ENCODE measurements at places on chromosomes 1 and 21.

GRCh38 chr1:202591515-202591914 is 118.7 kb downstream of the SYT2 start:
- no peaks in the 10 kb centered on the region for H3K36me3 ChIP-seq
- H3K27ac ChIP-seq = no peak overlapping the region
- H3K4me3 ChIP-seq = no peak overlapping the region

- H3K27me3 ChIP-seq = no peaks in the 10 kb centered on the region
- DNase-seq = no peak
- no peaks in the 10 kb centered on the region for H3K36me3 ChIP-seq
- H3K27ac ChIP-seq = no peak overlapping the region
Measured at GRCh38 chr1:87791931-87792740, 463.5 kb downstream of the LMO4 start.

GRCh38 chr1:51636764-51637522 is 20.1 kb downstream of the OSBPL9 start:
- H3K4me3 ChIP-seq = no peak overlapping the region
- no peak overlapping the region for H3K27ac ChIP-seq
- no peak for DNase-seq

DNA sequence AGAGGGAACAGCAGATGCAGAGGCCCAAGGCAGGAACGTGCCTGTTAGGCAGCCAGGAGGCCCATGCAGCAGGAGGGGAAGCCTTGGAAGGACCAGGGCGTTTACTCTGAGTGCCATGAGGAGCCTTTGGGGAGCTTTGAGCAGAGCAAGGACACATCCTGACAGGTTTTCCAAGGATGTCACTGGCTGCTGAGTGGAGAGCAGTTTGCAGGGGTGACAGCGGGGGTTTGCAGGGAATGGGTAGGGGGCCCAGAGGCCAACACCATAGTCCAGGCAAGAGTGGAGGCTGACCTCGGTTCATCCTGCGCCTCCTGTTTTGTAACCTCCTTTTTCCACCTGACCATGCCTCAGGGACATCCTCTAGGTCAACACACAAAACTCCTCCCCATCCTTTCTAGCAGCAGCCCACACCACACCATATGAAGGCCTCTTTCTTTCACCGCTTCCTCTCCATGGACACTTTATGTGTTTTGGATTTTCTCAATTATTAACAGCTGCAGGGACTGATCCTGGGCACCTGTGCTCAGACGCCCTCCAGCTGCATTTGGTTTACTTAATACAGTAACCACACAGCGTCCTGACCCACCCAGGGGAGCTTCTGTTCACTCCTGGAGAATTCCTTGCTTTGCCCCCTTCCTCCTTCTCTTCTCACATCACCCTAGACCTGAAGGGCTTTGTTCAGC is 528.5 kb downstream of the MATN1 start:
- H3K27me3 ChIP-seq = peaks cover 22% of the 10 kb centered on the region

DNA sequence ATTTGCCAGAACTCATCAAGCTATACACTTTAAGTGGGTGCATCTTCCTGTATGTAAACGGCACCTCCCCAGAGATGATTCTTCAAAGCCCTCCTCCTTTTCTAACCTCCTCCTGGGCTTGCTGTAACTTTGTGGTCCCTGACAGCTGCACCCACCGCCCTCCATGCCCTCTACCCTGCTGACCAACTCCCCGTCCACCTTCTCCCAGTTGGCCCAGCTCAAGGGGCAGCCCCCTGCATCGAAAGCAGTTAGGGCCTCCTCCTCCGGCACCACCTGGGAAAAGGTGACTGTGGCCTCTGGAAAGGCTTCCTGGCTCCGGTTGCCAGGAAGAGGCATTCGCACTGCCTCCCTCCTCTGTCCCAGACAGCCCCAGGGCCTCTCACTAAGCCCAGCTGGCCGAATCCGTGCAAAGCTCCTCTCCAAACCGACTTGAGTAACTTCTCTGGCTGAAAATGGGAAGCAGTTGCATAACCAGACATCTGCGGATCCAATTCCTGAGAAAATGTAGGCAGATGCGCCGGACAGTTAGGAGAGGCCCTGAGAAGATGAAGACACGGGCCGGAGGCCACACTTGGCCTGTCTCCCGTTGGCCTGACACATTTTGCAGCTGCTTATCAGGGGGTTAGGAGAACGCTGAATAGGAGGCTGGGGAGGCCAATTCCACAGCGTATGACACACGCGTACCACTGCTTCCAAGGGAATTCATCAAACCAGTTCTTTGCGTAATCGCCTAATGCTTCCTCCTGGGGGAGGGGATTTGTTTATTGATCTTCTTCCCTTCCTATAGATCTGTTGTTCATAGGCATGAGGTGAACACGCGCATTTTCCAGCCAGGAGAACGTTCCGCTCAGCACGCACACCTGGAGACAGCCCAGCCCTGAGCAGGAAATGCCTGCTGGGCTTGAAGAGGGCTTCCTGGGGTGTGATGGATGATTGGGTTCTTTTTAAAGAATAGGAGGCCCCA is 48.7 kb upstream of the COL6A2 start:
- no peak overlapping the region for H3K4me3 ChIP-seq
- no peak overlapping the region for H3K27ac ChIP-seq
- DNase-seq = no peak
- no peaks in the 10 kb centered on the region for H3K36me3 ChIP-seq

GRCh38 chr1:172969611-172970010 is 81.1 kb downstream of the TNFSF18 start:
- no peak overlapping the region for H3K27ac ChIP-seq
- H3K27me3 ChIP-seq = peaks cover 16% of the 10 kb centered on the region
- H3K4me3 ChIP-seq = no peak overlapping the region
- no peaks in the 10 kb centered on the region for H3K36me3 ChIP-seq
- no peak for DNase-seq
- H3K4me1 ChIP-seq = peaks cover 19% of the 10 kb centered on the region

GRCh38 chr1:116881879-116882520 is 27.7 kb upstream of the PTGFRN start:
- no peaks in the 10 kb centered on the region for H3K27me3 ChIP-seq
- H3K27ac ChIP-seq = peak overlapping the region; percentile 1
- peak; percentile 56 for DNase-seq
- no peaks in the 10 kb centered on the region for H3K36me3 ChIP-seq
- H3K4me1 ChIP-seq = peaks cover 22% of the 10 kb centered on the region

- no peaks in the 10 kb centered on the region for H3K4me1 ChIP-seq
- H3K4me3 ChIP-seq = no peak overlapping the region
- no peaks in the 10 kb centered on the region for H3K27me3 ChIP-seq
- DNase-seq = no peak
Measured at GRCh38 chr1:54109129-54110090, 43.4 kb downstream of the CDCP2 start.

DNA sequence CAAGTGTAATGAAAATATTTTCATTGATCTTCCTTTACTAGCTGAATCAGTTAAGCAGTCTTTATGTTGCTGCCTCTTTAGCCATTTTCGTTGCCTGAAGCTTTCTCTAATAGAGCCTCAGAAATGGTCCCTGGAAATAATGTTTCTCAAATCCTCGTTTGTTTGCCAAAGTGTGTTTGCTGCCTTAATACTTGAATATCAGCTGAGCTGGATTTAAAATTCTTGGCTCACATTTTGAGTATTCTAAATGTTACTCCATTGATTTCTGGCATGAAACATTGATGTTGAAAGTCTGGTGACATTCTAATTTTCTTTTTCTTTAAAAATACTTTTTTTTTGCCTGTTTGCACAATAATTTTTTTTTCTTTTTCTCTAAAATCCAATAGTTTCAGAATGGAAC is 84.6 kb upstream of the SERBP1 start:
- H3K4me3 ChIP-seq = no peak overlapping the region
- H3K27me3 ChIP-seq = peaks cover 10% of the 10 kb centered on the region
- H3K36me3 ChIP-seq = peaks cover 2% of the 10 kb centered on the region
- no peaks in the 10 kb centered on the region for H3K4me1 ChIP-seq
- DNase-seq = no peak

DNA sequence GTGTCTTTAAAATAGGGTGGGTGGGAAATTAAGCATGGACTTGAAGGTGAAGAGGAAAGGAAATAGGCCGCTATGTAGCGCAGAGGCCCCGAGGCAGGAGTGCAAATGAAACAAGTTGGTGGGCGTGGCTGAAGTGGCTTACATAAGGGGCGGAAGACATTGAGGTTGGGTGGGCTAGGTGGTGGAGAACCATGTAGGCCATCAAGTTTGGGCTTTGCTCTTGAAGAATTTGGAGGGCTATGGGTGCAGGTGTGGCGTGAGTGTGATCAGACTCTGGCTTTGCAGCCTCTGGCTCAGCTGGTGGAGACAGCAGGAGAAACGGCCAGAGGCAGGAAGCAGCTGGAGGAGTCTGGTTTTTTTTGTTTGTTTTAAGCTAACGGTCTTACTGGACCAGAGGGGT is 6.7 kb downstream of the SLFNL1 start:
- H3K27ac ChIP-seq = peak overlapping the region; percentile 7
- H3K27me3 ChIP-seq = no peaks in the 10 kb centered on the region
- H3K4me3 ChIP-seq = no peak overlapping the region

- H3K36me3 ChIP-seq = no peaks in the 10 kb centered on the region
- H3K4me3 ChIP-seq = no peak overlapping the region
- no peak for DNase-seq
- H3K27me3 ChIP-seq = peaks cover 5% of the 10 kb centered on the region
- no peaks in the 10 kb centered on the region for H3K4me1 ChIP-seq
Measured at GRCh38 chr1:50272912-50273311, 150.3 kb downstream of the DMRTA2 start.

DNA sequence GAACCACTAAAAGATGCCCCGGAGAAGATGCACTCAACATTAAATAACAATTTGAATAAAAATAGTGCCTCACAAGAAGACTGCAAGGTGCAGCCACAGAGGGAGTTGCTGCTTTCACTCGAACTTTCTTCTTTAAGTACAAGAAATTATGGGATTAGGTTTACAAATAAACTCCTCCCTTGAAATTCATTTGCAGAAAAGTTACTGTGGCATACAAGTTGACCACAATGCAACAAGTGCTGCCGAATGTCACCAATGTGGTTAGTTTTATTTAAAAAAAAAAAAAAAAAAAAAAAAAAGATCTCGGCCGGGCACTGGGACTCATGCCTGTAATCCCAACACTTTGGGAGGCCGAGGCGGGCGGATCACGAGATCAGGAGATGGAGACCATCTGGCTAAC is 76.8 kb upstream of the RAB4A start:
- peaks cover 11% of the 10 kb centered on the region for H3K4me1 ChIP-seq
- no peaks in the 10 kb centered on the region for H3K36me3 ChIP-seq
- no peak overlapping the region for H3K4me3 ChIP-seq
- no peaks in the 10 kb centered on the region for H3K27me3 ChIP-seq

DNA sequence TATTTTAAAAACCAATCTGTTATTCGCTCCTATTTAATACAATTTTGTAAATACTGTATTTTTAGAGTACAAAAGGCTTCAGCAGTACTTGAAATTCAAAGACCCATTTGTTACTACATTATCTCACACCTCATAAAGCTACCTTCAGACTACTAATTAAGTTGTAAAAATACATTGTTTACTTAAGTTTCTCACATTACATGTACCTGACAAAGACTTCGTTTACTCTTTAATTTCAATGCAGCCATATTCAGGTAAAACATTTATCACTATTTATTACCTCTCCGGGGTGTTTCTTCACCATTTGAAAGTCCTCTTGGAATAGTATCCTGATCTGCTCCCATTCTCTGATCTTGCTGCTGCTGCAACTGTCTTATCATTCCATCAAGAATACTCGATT is 55.2 kb downstream of the BRWD1 start:
- no peak overlapping the region for H3K27ac ChIP-seq
- no peak overlapping the region for H3K4me3 ChIP-seq
- H3K4me1 ChIP-seq = peaks cover 6% of the 10 kb centered on the region
- H3K36me3 ChIP-seq = peaks cover 4% of the 10 kb centered on the region

GRCh38 chr1:37479255-37480124 is 5.1 kb downstream of the ZC3H12A start:
- H3K27me3 ChIP-seq = no peaks in the 10 kb centered on the region
- H3K36me3 ChIP-seq = peaks cover 34% of the 10 kb centered on the region
- peak; percentile 92 for DNase-seq
- peaks cover 50% of the 10 kb centered on the region for H3K4me1 ChIP-seq

DNA sequence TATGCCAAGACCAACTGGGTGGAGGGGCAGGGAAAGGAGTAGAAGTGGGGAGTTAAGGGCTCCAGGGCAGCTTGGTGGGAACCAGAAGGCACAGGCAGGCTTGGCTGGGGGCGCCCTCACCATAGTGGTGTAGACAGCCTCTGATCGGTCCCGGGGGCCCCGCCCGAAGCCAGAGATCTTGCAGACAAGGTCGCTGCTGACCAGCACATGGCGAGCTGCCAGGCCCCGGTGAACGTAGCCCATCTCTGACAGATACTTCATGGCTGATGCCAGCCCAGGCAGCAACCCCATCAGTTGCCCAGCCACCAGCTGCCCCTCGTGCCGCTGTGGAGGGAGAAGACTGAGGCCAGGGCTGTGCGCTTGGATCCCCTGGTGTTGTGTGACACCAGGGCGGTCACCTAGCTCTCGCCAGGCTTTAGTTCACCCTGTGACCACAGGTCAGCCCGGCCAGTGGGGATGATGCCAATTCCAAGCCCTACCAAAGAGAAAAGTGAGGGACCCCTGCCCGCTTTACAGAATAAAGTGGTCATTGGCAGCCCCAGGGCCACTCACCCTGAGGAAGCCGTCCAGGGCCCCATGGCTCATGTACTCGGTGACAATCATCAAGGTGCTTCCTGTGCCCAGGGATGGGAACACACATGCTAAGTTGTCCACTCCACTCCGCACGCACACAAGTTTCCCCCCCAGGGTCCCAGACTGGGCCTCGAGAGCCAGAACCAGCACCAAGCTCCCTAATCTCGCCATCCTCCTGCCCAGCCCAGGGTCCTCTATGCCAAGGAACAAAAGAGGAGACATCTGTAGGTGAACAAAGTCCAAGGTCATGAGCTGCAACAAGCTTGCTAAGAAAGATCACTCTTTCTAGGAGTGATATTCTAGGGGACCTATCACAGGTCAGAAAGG is 28.2 kb downstream of the CDCA8 start:
- no peak overlapping the region for H3K27ac ChIP-seq
- H3K36me3 ChIP-seq = no peaks in the 10 kb centered on the region
- H3K27me3 ChIP-seq = peaks cover 16% of the 10 kb centered on the region
- H3K4me1 ChIP-seq = no peaks in the 10 kb centered on the region
- H3K4me3 ChIP-seq = no peak overlapping the region

DNA sequence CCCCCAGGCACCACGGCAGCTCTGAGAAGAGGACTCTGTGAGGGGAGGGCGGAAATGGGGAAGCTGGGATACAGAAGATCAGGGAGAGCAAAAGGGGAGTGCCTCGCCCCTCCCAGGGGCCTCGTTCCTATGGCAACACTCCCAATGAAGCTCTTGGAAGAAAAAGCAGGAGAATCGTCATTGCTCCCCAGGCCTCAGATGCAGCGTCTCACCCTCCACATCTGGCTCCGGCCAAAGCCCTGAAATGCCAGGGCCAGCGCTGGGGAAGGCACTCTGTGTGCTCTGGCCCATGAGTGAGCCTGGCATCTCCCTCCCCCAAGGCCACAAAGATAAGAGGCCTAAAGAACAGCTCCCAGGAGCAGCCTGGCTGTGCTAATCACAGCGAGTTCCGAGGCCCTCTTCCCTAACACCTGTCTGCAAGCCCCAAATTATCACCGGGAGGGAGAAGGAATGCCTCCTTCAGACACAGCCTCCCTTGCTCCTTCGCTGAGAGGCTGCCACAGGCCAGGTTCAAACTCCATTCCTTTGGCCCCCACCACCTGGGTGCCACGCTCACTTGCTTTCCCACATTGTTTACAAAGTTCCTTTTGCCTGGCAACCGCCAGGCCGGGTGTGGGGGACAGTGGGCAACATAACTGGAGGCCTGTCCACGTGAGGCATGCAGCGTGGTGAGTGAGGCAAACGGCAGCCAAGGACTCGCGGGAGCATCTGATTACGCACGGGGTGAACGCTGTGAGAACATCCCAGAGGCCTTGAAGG is 27.8 kb downstream of the ECE1 start:
- H3K27me3 ChIP-seq = no peaks in the 10 kb centered on the region
- H3K36me3 ChIP-seq = peaks cover 15% of the 10 kb centered on the region
- peak overlapping the region; percentile 63 for H3K4me3 ChIP-seq
- H3K27ac ChIP-seq = peak overlapping the region; percentile 88
- peaks cover 60% of the 10 kb centered on the region for H3K4me1 ChIP-seq

- no peak for DNase-seq
- peaks cover 57% of the 10 kb centered on the region for H3K4me1 ChIP-seq
- H3K27ac ChIP-seq = no peak overlapping the region
- H3K36me3 ChIP-seq = peaks cover 30% of the 10 kb centered on the region
Measured at GRCh38 chr1:41622402-41622801, 137.9 kb upstream of the EDN2 start.
